NCI-H526 (cell line): ENCODE measurements at places on chromosomes 13 and 19.
A peak's percentile ranks its signal among the peaks of the same experiment; 100 is the strongest.

DNA sequence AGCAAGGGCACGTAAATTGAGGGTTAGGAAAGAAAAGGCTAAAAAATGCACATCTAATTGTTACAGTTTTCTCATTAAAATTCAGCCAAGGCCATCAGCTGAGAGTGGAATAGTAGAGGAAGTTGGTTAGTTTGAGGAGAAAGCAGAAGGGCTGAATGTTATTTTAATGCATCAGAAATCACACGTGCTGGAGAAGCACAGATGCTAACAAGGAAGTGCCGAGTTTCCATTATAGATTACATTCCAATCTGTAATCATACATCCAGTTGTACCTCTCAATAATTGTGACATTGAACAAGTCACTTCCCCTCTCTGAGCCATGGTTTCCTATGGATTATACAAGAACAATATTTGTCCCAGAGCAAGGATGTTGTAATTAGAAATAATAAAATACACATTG is 25.1 kb downstream of the FPR3 start:
- DNase-seq = no peak

GRCh38 chr13:37942929-37943328 is 73.4 kb upstream of the TRPC4 start:
- no peak for DNase-seq

DNA sequence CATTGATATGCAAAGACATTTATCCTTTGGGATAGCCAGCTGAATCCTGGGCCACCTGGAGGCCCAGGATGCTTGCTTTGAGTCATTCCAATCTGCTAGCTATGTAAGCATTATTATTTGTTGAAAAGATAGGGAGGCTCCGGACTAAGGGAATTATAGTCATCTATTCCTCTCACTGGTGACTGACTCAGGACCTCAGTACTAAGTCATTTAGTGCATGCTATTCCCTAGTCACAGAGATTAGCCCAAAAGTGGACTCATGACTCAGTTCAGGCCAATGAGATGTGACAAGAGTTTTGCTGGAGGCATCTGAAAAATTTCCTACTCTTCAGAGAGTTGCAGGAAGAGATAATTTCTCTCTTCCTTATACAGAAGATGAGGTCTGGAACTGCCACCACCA is 67.9 kb upstream of the ITM2B start:
- no peak for DNase-seq

- no peak for DNase-seq
These were observed 13.6 kb downstream of the GPATCH1 start for GRCh38 chr19:33094436-33095067.

DNA sequence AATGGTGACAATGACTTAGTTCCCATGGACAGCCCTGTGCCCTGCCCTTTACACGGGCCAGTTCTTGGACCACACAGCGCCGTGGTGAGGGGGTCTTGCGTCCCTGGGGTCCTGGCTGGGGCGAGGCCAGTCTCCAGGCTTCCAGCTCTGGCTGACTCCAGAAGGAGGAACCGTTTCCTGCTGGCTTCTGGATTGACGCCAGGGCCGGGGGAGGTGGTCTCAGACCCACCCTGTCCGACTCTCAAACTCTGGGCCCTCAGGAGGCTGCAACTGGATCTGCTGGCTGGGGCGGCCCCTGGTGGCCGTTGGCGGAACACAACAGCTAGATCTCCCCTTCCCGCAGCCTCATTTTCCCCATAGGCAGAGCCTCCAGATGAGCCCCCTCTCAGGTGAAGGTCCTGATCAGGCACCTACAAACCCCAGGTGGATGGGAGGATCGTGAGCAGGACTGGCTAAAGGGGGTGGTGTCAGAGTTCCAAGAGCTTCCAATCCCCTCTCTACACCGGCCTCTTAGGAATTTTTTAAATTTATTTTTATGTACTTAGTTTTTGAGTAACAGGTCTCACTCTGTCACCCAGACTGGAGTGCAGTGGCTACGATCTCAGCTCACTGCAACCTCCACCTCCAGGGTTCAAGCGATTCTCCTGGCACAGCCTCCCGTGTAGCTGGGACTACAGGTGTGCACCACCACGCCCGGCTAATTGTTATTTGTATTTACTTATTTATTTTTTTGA is 8.0 kb downstream of the CCDC194 start:
- no peak for DNase-seq

GRCh38 chr19:58538257-58539168 is 5.4 kb upstream of the TRIM28 start:
- DNase-seq = peak; percentile 66

- no peak for DNase-seq
These were observed 1.3 kb upstream of the SIGLEC9 start for GRCh38 chr19:51123381-51123800.

DNA sequence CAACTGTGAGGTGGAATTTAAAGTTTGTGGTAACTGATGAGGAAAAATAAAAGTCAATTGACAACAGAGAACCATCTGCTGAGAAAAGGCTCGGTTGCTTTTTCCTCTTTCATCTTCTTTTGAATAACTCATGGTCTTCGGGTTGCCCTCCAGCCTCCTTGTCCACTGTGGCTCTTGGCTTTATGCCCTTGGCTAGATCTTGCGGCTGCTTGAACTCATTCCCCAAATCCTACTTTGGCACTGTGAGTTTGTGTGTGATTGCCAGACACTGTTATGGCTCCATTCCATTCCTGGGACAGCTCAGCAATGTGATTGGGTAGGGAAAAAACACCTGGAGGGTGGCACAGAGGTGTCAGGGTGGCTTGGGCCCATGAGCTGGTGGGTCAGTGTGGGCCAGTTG is 387.4 kb downstream of the DLEU7 start:
- DNase-seq = no peak

DNA sequence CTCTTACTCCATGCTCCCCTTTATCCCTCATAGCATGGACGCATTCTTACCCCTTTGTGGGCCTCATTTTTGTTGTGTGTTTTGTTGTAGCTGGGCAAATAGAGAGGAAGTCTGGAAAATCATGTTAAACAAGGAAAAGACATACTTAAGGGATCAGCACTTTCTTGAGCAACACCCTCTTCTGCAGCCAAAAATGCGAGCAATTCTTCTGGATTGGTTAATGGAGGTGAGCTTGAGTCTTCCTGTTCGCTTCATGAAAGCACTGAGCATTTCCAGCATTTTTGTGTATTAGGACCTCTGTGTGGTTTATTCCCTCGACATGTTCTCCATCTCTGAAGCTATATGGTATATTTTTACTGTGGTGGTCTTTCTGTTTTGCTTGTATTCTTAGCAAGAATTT is 5.5 kb downstream of the CCNE1 start:
- DNase-seq = no peak

DNA sequence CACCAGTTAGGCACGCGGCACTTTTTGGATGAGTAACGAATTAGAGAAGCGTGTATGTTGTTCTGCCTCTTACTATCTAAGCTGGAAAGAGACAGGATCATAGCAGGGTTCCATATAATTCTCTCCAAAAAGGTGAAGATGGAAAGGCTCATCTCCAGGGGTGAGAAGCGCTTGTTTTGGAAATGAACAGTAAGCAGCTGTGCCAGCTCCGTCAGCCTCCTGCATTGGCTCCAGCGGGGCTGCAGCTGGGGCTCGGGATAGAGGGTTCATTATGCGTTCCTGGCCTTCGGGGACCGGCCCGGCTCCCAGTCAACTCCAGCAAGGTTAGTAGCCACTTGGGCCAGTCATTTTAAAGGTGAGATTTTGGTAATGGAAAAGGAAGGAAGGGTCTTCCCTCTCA is 155.5 kb downstream of the COL4A1 start:
- no peak for DNase-seq

GRCh38 chr13:48304143-48304876 is 759 bp downstream of the RB1 start:
- peak; percentile 7 for DNase-seq

- no peak for DNase-seq
These were observed 13.8 kb downstream of the COL5A3 start for GRCh38 chr19:9996541-9996940.

- no peak for DNase-seq
These were observed 150.9 kb downstream of the PDS5B start for GRCh38 chr13:32737111-32737571.

DNA sequence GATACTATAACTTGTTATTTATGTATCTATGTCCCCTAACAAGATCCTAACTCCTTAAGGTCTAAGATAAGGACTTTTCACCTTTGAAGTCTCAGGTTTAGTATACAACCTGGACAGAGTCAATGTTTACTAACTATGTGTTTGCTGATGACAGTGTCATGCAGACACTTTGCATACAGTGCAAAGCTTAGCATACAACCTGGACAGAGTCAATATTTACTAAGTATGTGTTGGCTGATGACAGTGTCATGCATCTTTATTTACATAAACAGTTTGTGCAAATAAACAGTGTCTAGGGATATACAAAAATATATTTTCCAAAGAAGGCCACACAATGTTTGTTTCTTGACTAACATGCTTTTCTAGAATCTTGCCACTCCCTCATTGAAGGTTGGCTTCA is 34.7 kb downstream of the DCT start:
- DNase-seq = peak; percentile 65

- peak; percentile 74 for DNase-seq
These were observed 91.4 kb upstream of the CACNA1A start for GRCh38 chr19:13597640-13598039.

DNA sequence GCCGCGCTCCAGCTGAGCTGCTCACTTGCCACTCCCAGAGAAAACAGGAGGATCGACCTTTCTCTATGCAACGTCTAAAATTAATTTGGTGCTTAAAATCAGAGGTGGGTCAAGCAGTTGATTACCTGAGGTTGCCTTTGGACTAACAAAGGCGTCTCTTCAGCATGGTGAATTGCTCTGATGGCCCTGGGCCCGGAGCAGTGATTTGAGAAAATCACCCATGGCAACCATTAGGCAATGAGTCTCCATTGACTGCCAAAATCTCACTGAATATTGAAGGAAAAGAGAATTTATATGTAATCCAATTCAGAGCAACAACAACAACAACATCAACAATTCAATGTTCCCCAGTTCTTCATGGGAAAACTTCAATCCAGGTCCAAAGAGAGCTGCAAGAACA is 61.8 kb downstream of the IRS2 start:
- no peak for DNase-seq

DNA sequence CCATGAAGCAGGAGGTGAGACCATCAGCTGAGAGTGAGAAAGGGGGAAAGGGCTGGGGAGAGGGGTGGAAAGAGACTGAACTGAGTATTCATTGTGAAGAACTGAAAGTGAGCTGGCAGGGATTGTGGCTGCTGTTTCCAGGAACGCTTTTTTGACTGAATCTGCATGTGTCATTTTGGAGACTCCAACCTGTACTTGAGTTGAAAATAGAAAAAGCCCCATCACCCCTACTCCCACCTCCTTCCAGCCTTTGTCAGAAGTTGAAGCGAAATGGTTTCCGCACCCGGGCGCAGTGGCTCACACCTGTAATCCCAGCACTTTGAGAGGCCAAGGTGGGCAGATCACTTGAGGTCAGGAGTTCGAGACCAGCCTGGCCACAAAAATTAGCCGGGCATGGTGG is 128.0 kb upstream of the GPR12 start:
- no peak for DNase-seq

DNA sequence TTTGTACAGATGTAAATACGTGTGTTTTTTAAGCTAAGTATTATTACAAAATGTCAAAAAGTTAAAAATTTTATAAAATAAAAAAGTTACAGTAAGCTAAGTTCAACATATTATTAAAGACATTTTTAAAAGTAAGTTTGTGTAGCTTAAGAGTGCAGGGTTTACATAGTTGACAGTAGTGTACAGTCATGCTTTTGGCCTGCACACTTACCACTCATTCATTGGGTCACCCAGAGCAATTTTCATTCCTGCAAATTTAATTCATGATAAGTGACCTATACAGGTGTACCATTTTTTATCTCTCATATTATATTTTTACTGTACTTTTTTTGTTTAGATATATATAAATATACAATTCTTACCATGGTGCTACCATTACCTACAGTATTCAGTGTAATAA is 769.9 kb upstream of the SLITRK6 start:
- no peak for DNase-seq
